ENCODE measurements at places on chromosomes 5 and 9. TPM values are rescaled to one million over a fixed set of nuclear protein-coding genes. Genes with fewer than 3 reads are reported as not detected.

Gene SLC4A9
- not detected for total RNA-seq

Gene CNTNAP3B
- total RNA-seq: 56.4 TPM

Gene IFNK
- 0.78 TPM for total RNA-seq

Gene IL9
- not detected for total RNA-seq

Gene PCDHB16
- total RNA-seq: 2.6 TPM

Gene JMY
- 30.6 TPM for total RNA-seq

Gene MARCOL
- not detected for total RNA-seq

Gene INSL4
- 0.08 TPM for total RNA-seq

Gene PRXL2C
- total RNA-seq: 1.7 TPM

Gene NDST1
- total RNA-seq: 46.0 TPM

Gene EFCAB9
- total RNA-seq: not detected

Gene TMEM215
- 0.46 TPM for total RNA-seq

Gene ADAMTSL1
- 7.6 TPM for total RNA-seq

Gene TEX48
- not detected for total RNA-seq

Gene FOXD1
- total RNA-seq: 5.2 TPM

Gene SPOCK1
- total RNA-seq: 46.6 TPM

Gene PCAT7
- total RNA-seq: 6.7 TPM

Gene EMB
- total RNA-seq: 19.4 TPM

Gene PCDHGB7
- 9.2 TPM for total RNA-seq

Gene SLC46A2
- total RNA-seq: not detected

Gene CDKN2AIPNL
- 27.9 TPM for total RNA-seq

Gene LAMC3
- 2.1 TPM for total RNA-seq

Gene BOD1
- 106 TPM for total RNA-seq

Gene TRIP13
- 1.3 TPM for total RNA-seq

Gene RNF180
- total RNA-seq: 10.8 TPM

Gene TMOD1
- total RNA-seq: 1.3 TPM

Gene ELOVL7
- total RNA-seq: 5.4 TPM

Gene ANKRD31
- total RNA-seq: 1.3 TPM

Gene SMIM32
- 0.22 TPM for total RNA-seq

All from motor neuron (in vitro differentiated cells).